ENCODE measurements at places on chromosomes 1 and 21. TPM values are rescaled to one million over a fixed set of nuclear protein-coding genes. Genes with fewer than 3 reads are reported as not detected.

Gene KCNT2
- 1.3 TPM for polyA plus RNA-seq

DNA sequence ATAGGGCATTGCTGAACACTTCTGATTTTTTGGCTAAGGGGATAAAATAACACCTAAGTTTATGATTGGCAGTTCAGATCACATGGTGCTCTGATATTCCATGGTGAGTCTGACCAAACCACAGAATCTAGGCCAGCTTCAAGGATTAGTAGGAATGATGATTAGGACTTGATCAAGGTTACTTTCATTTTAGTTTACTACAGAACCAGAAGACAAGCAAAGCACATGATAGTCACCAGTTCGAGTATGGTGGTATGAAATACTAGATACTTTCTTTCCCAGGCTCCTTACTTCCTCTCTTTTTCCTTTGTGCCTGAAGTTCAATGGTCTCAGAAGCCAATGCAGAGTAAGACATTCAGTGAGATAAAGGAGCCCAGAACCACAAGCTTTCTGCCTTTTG, 26.6 kb downstream of the S100A10 start:
- DNase-seq, result no peak

- no peak for DNase-seq
Observed at GRCh38 chr1:220828179-220828490, 41.4 kb downstream of the MTARC1 start.

GRCh38 chr1:208559597-208560329, 315.6 kb upstream of the PLXNA2 start:
- no peak for DNase-seq

DNA sequence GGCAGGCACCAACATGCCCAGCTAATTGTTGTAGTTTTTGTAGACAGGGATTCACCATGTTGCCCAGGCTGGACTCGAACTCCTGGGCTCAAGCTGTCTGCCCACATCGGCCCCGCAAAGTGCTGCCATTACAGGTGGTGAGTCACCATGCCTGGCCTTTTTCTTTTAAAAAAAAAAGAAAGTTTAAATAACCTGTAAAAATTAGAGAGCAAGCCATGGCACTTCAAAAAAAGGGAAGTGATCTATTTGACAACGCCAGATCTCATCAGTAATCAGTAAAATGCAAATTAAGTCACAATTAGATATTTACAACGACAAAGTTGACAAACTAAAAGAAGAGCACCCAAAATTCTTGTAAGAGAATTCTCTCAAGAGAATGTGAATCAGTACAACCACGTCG, 2.9 kb upstream of the RBBP5 start:
- no peak for DNase-seq

- DNase-seq, result no peak
Observed at GRCh38 chr1:21189421-21189820, 12.7 kb upstream of the EIF4G3 start.
